ENCODE measurements at places on chromosomes 16 and 17. TPM values are rescaled to one million over a fixed set of nuclear protein-coding genes. Genes with fewer than 3 reads are reported as not detected.

The FGF11 gene
- total RNA-seq = 6.4 TPM

The GLP2R gene
- total RNA-seq = not detected

The CMTM2 gene
- 0.80 TPM for total RNA-seq

The CCL22 gene
- total RNA-seq = 11.4 TPM

The PKMYT1 gene
- total RNA-seq = 151 TPM

DNA sequence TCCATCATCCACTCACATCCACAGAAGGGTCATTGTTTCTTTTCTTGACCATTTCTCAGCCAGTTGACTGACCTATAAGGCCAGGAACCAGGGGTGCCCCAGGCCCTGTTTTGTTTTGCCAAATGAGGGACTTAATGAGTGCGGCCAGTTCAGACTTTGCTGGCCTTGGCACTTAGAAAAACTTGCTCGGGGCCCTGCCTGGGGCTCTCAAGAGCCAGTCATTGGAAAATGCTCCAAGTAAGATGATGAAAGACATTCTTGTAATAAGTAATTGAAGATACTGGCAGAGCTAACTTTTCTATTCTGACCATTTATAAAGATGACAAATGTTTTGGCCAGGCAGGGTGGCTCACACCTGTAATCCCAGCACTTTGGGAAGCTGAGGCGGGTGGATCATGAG, 29.0 kb upstream of the CLEC18B start:
- DNase-seq = no peak

DNA sequence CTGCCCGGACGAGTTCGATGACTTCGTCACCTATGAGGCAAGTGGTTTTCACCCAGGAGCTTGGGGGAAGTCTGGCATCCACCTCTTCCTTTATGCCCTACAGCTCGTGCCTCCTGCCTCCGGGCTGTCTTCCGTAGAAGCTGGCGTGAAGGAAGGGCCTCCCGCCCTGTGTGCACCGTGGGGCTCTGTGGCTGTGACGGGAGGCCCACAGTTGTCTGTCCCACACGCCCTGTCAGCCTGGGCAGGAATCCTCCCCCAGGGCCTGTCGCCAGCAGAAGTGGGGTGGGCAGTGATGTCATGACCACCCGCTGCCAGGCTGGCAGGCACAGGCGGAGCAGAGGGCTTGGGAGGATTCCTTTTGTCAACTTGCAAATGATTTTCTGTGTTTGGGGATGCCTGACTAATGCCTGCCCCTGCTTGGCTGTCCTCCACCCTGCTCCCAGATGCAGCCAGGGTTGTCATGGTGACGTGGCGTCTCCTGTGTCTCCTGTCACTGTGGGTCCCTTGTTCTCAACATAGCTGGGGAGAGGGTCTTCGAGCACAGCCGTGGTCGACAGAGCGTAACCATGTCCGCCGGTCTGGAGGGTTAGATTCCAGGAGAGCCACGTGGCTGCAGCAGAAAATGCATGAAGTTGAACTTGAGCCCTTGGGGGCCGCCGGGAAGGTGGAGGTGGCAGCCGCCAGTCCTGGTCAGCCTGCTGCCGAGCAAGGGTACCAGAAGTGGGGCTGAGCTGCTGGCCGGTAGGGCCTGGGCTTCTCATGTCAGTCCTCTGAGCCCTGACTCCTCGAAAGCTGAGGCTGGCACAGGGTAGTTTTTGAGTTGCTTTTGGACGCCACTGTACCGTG, 46.1 kb downstream of the RAB11FIP3 start:
- DNase-seq = no peak

GRCh38 chr17:38616361-38616760, 10.6 kb upstream of the SRCIN1 start:
- DNase-seq = no peak

GRCh38 chr17:74117999-74118421, 85.5 kb upstream of the RPL38 start:
- DNase-seq = no peak

- DNase-seq = no peak
Measured at GRCh38 chr16:72590151-72590937, 418.4 kb upstream of the PMFBP1 start.

- DNase-seq = no peak
Measured at GRCh38 chr17:60249290-60249826, 99.6 kb downstream of the CA4 start.

DNA sequence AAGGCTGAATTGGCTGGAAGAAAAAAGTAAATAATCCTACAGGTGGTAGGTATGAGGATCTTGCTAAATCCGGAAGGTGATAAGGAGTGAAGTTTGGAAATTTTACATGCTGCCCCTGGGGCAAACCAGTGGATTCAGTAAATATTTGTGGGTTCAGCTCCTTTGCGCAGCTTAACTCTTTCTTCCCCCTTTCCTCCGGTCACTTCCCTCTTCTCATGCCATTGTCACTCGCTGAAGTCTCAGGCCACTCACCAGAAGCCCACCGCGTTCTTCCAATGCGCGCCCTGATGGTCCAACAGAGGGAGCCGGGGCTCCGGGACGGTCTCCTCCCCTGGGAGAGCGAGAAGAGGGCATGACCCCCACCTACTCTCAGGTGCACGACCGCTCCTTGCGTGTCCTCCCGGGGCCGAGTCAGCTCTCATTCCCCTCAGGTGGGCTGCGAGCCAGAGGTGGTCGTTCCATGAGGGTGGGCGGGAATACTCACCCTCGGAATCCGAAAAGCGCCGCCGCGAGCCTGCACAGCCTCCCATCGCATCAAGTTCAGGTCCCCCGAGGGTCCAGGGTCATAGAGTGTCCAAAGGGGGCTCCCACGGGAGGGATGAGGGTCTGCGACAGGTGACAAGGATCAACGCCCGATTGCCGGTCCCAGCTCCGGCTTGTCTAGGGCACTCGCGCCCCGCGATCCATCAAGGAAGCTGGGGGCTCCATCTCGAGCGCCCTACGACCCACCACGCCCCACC, 474 bp downstream of the CLN3 start:
- no peak for DNase-seq

DNA sequence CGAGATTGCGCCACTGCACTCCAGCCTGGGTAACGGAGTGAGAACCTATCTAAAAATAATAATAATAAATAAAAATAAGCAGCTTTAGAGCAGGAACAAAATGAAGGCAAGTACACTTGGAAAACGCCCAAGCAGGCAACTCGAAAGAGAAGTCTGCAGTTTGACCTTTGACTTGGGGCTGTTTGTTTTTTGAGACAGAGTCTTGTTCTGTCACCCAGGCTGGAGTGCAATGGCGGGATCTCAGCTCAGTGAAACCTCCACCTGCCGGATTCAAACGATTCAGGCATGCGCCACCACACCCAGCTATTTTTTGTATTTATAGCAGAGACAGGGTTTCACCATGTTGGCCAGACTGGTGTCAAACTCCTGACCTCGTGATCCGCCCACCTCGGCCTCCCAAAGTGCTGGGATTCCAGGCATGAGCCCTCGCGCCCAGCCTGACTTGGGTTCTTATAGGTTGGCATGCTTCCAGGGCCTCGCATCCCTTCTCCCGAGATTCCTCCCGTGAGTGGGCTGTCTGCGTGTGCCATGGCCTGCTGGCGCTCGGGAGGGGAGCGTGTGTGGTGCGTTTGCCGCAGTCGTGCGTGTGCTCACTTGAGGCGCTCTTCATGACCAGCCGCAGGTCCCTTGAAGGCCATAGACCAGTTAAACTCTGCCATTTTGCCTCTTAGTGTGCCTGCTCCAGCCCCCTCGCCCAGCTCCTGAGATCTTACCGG, 18.4 kb upstream of the UBE2I start:
- DNase-seq = no peak

DNA sequence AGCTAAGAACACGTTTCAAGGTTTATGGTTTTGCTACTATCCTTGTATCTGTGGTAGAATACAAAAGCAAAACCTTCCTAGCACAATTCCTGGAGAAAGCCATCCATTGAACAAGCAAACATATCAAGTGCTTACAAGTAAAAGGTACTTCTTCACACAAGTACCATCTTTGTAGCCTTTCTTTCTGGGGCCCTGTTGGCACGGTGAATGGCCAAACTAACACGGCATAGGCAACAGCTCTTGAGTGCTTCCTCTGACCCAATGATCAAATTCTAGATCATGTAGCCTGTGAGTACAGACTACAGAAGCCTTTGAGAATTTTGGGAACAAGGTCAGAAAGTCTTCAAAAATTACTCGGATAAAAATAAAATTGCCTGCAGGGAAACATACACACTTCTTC, 57.9 kb downstream of the ANKFY1 start:
- DNase-seq = no peak

DNA sequence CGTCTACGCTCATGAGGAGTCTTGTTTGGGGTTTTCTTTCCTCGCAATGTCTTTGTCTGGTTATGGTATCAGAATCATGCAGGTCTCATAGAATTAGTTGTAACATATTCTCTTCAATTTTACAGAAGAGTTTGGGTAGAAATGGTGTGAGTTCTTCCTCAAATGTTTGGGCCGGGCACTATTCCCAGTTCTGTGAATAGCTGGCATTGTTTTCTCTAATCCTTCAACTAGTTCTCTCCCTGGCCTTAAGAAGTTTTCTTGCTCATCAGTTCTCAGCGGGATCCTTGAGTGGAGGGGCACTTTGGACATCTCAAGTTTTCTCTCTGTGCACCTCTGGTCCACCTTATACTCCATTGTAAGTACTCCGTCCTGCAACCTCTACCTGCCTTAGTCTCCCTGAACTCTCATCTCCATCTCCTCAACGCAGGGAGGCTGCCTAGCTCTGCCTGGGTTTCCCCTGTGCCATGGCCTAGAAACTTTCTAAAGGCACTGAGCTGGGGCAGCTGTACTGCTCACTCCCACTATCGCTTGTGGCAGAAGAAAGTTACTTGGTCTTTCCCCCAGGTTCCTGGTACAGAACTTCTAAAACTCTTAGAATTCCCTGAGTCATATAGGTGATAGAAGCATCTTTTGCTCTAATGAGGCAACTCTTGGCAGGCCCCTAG, 16.9 kb downstream of the NSMCE1 start:
- DNase-seq = no peak

DNA sequence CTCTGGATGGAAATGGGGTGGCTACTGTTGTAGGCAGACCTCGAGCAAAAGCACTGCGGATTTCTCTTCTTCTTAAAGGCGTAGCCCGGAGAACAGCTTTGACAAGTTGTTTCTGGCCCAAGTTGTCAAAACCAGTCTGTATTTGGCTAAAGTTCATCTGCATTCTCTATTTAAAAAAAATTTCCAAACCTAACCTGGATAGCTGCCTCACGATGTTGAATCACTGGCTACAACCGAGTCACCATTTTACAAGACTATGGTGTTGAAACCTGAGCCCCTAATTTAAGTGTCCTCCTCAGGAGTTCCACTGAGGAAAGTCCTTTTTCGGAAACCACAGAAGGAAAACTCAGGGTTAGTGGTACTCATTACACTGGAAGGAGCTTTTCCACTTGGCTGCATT, 1.5 kb downstream of the SLC16A6 start:
- DNase-seq = no peak
